ENCODE measurements at places on chromosomes 11 and 22.
A peak's percentile ranks its signal among the peaks of the same experiment; 100 is the strongest.

DNA sequence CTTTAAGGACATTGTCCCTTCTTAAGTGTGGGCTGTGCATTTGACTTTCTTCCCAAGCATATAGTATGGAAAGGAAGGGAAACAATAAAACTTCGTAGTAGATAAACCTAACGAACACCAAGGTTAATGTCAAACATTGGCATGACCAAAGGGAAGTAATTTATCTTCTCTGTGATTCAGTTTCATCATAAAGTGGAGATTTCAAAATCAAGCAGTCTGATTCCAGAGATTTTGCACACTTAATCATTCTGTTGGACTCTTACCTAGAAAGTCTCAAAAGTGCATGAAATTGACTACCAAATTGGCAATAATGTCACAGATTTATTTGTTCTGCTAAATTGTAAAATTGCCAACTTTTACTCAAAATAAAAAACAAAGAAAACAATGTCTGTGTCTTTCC, 559.7 kb downstream of the JRKL start:
- DNase-seq, result no peak

DNA sequence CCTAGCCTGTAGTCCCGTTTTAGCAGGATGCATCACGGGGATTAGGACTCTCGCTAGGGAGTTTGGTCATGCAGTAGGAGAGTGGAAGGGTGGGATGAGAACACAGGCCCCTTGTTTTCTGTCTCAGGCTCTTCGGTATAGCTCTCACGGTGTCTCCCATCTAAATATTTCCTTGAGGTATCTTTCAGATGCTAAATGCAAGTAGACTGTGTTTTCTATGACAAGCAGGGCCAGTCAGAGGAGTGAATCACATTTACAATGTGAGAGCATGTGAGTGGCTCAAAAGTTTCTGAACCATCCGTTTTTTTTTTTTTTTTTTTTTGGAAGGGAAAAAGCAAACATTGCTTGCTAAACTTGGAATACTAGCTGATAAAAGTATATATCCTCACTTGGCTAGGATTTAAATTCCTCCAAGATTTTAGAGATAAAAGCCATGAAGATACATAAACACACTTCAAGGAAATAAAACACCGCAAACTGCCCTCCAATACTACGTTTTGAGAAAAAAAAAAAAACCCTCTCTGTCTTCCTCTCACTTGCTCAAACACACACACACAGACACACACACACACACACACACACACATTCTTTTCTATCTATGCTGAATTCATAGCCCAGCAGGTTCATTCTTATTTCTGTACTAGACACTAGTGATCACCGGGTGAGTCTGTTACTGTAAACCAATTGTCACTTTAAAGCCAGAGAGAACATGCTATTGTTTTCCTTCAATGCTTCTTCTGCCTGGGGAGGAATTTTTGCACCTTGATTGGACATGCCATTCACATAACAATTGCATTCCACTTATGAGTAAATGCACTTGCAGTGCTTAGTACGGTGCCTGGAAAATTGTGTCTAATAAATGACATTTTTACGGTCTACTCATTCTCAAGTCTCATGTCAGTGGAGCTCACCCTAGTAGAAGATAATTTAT, 224.6 kb upstream of the CCDC90B start:
- DNase-seq, result no peak

DNA sequence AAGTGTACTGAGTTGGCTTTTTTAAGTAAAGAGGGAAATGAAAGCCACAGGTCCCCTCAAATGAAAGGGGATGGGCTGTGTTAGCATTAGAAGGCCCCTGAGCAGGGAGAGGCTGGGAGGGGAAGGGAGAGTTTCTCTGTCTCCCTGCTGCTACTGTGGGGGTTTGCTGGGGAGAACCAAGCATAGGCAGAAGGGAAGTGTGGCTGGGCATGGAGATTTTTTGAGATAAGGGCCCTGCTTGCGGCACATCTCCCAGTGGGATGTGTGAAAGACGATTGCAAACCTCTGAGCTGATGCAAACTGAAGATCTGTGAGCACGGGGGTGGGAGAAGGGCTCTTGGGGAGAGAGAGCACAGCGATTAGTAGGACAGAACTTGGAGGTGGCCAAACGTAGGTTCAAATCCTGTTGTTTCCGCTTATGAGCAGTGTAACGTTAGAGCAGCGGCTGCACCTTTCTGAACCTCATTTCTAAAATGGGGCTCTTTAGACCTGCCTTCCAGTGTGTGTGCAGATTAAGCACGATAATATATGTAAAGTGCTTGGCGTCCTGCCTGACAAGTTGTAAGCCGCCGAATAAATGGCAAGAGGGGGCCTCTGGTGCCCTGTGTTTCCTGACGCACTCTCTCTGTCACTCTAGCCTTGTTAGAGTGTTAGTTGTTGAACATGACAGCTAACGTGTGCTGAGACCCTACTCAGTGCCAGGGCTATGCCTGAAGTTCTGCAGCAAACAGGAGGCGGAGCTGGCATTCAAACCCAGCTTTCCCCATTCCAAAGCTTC, 122.3 kb downstream of the GRIK4 start:
- DNase-seq, result no peak

GRCh38 chr22:45919504-45920286, 57.3 kb downstream of the WNT7B start:
- peak; percentile 68 for DNase-seq

- DNase-seq, result no peak
These were observed 107.3 kb upstream of the BDNF start for GRCh38 chr11:27807596-27807995.

- no peak for DNase-seq
These were observed 1.2 kb downstream of the RAB6A start for GRCh38 chr11:73759610-73760134.

GRCh38 chr11:62464655-62465054, 45.8 kb downstream of the SCGB1A1 start:
- DNase-seq, result no peak

DNA sequence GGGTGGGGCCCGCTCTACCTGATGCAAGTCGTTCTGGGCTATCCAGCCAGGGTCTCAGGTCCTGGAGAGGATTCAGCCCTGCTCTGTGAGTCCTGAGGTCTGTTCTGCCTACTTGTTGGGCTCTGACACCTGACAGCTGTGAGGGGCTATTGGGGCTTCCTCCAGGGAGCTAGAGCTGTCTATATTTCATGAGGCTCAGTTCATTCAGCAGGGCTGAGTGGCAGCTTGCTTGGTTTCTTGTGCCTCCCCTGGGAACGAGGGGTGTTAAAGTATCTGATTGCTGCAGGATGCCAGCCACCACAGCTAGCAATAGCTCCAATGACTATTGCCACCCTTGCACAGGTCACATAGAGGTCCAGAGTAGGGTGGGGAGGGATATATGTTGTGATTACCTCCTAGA, 26.7 kb downstream of the INSC start:
- DNase-seq, result no peak

GRCh38 chr11:104442321-104442720, 278.4 kb upstream of the PDGFD start:
- no peak for DNase-seq

GRCh38 chr11:35815556-35816315, 128.1 kb upstream of the LDLRAD3 start:
- DNase-seq, result peak; percentile 46

GRCh38 chr22:24434471-24435322, 7.3 kb downstream of the ADORA2A start:
- peak; percentile 66 for DNase-seq

GRCh38 chr11:17073370-17074027, 4.0 kb downstream of the RPS13 start:
- DNase-seq, result no peak

Measured in mucosa of gallbladder (tissue), 1 donor.